ENCODE measurements at places on chromosomes 6 and 20.

DNA sequence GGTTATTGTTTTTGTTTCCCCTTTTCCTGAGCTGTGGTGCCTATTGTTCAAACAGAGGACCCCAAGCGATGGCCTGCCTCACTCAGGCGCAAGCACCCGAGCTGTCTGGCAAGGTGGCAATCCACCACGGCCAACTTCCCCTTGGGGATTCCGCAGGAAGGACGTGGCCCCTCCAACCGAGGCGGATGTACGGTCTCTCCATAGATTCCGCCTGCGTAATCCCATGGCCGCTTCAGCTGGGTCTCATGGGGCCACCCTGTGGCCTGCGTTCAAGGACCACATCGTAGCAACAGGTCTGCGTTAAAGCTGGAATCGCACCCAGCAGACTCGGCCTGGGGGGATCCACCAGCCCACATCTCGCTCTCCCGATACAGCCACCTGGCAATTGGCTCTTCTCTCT lies 79.9 kb downstream of the CEBPB start:
- no peak for DNase-seq

GRCh38 chr6:117555262-117555849 lies 47.0 kb downstream of the GOPC start:
- no peak for DNase-seq

GRCh38 chr6:33993653-33994471 lies 152.0 kb downstream of the GRM4 start:
- no peak for DNase-seq

DNA sequence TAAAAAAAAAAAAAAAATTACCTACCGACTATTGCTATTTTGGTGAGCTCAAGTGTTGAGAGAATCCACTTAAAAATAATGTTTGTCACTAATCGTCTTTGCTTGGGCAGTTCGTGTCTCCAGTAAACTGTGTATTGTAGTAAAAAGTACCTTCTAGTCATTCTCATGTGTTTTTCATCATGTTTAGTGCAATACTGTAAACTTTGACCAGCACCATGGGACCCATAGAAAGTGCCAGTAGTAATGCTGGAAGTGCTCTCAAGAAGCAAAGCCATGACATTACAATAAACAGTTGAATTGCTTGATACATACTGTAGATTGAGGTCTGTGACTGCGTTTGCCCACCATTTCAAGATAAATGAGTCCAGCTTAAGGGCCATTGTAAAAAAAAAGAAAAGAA lies 395.2 kb downstream of the BCKDHB start:
- DNase-seq, result no peak

DNA sequence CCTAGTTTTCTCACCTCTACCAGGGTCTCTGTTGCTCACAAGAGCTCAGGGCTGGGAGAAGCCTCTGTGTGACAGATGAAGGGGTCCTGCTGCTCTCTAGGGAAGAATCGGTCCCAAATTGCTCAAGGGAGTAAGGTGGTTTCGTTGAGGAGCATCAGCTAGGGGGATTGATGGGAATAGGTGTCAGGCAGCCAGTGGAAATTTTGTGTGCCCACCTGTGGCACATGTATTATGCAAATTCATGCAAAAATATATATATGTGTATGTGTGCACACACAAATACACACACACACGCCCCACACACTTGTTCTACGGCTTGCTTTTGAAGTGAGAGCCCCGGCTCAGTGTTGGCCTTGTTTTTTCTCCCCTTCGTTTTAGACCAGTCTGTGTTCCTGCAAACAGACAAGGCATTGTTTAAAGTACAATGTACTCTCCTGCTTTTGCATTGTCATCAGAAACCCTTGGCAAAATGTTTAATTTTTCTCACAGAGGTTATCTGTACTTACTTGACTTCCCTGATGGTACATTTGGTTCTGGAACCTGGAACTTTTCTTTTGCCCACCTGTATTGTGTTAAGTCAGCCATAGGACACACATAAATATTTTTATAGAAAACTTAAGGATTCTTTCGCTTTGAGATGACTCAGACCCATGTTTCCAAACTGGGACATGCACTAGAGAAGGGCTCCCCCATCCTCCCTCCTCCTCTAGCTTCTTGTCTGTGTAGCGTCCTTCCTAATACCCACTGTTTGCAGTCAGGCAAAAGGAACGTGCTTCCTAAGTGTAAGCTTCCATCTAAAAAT lies 26.7 kb downstream of the FOXO3 start:
- DNase-seq, result no peak

- no peak for DNase-seq
These were observed 178.0 kb downstream of the ATXN1 start for GRCh38 chr6:16583144-16583762.

DNA sequence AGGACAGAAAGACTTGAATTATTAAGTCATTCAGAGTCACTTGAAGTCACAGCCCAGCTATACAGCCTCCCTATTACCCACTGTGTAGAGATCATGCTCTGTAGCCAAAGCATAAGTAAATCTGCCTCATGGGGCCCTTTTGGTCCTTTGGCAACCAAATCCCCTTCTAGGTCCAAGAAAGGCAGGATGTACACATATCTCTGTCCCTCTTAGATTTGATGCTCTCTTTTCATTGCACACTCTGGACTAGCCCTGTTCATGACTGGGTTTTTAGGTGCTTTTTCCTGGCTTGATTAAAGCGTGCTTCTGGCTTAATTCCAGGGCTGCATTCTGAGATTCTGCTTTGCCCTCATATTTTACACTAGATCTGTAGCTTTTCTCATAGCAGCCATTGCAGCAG lies 296.8 kb downstream of the TENT5A start:
- no peak for DNase-seq

DNA sequence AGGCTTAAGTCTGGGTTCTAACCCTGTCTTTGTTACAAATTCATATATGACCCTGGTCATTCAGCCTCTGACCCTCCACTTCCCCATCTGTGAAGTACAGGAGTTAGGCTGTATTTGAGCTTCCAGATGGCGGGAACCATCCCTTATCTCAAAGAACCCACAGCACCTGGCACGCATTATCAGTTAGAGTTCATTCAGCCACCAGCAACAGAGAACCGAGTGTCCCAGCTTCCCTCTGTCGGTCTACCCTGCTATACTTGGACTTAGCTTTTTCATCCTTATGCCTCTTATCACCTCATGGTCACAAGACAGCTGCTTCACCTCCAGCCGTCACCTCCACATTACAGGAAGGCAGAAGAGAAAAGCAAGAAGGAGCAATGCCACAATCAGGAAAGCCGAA lies 147.8 kb downstream of the EYA2 start:
- DNase-seq, result no peak

GRCh38 chr6:11064836-11065235 lies 20.7 kb upstream of the ELOVL2 start:
- no peak for DNase-seq

DNA sequence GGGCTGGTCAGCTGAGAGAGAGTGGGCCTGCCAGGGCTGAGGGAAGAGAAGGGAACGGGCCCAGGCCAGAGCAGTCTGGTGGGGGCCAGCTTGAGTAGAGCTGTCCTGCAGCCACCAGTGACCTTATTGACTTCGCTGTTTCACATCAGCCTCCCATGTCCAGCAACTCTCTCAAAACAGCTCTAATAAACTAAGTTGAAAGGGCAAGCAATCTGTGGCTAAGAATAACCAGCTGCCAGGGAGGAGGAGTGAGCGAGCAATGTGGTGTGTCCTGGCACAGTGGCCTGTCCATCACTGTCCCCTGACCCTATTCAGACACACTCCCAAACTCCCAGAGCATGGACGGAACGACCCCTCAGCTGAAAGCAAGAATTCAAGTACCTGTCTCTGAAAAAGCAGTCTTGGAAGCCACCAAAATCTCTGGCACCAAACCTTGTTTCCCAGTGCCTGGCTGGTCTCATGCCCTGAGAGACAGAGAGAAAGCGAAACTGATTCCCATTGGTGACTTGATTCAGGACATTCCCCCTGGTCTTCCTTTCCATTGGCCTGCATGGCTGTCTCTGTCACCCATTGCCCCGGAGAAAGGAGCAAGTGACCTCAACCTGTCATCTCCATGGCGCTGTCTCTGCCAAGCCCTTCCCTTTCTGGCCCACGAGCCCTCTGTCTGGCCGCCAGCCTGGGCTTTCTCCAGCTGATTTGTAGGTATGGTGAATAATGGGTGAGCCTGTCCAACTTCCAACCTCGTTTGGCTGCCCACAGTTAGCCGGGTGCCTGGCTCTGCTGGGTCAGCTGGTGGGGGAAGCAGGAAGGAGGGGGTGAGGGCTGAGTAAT lies at the start of gene DDO:
TSS of gene DDO (minus strand) at position 490 of the 831 bp plus-strand sequence. CDS start 2,113 bp downstream, outside the sequence.
- peak; percentile 76 for DNase-seq

GRCh38 chr6:119347466-119348095 lies 2.0 kb downstream of the MAN1A1 start:
- peak; percentile 83 for DNase-seq

DNA sequence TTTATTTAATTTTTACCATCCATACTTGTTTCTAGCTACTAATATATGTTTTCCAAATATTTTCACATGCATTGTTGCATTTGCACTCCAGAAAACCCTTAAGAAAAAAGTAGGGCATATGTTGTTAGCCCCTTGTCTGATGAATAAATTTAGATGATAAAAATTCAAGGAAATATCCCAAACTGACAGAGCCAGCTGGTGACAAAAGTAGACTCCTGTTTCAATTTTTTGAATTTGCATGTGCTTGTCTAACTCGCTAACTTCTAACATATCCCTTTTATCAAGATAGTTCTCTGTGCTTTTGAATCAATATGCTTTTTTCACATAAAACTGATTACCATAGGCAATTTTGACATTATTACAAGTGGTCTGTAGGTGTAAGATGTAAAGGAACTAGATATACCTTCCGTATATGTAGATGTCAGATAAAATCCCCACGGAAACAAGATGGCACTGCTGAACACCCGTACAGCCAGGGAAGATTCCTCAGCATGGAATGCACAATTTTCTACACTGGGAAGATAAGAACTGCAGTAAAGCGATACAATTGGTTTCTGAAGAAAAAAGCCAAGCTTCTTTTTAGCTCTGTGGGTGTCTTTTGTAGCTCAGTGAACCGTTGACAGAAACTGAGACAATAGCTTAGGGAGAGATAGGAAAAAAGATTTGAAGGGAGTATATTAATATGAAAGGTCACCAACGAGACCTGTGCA lies 437.6 kb upstream of the RNF217 start:
- DNase-seq, result no peak

- no peak for DNase-seq
These were observed 135.1 kb upstream of the MYLIP start for GRCh38 chr6:15993716-15994228.

DNA sequence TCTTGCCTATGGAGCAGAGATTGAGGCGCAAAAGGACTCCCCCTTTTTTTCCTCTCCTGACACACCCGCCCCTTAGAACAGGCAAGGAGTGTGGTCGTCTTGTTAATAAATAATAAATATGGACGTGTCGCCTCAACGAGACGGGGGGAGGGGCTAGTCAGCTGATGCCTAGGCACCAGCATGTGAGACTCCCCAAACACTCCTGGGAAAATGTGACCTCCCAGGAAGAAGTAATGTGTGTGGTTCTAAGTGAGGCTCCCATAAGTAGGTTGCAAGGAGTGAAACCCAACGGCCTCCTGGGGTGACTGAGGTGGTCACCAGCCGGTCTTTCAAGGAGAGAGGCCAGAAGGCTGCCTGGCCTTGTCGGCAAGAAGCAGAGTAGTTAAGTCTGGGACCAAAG lies 1.1 kb upstream of the FAXC start:
- DNase-seq, result no peak

DNA sequence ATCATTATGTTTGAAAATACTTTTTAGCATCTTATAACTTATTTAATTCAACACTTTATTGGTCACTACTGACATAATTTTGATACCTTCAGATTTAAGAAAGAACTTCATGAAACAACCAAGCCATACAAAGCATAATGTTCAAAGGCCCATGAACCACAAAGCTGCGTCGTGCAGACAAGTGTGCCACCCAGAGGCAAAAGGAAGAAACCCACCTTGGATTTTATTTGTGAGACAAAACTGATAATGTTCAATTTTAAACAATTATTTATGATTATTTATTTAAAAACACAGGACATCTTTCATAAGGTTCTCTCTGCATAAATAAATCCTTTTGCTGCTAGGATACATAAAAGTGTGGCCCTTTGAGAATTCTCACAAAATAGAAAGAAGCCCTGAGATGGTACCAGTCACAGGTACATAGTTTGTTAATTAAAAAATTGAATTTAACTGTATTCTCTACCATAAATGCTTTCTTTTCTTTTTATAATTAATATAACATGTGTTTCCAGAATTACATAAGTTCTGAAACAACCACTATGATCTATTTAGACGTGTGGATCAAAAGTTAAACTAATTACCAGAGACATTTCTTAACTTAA lies 143.7 kb downstream of the RALGAPA2 start:
- peak; percentile 58 for DNase-seq

DNA sequence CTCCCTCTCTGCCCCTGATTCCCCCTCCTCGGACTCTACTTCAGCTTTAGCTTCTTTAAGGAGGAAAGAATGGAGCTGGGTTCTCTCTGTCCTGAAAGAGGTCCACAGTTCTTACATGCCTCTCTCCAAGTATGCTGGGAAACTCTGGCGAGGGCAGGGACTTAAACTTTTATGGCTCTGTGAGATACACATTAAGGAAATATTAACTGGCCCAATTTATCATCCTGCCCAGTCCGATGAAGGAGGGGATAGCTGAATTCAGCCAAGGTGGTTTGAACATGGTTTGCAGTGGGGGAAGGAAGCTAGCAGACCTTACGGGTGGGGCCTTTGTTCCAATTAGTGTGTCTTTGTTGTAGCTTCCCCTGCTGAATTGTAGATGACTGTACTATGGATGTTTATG lies 121.7 kb downstream of the EYA4 start:
- no peak for DNase-seq

GRCh38 chr6:140052736-140053729 lies 678.6 kb upstream of the CITED2 start:
- DNase-seq, result no peak

- DNase-seq, result no peak
These were observed 155.2 kb upstream of the KHDRBS2 start for GRCh38 chr6:62441182-62441581.

GRCh38 chr6:6918216-6918983 lies 189.4 kb upstream of the RREB1 start:
- DNase-seq, result no peak

DNA sequence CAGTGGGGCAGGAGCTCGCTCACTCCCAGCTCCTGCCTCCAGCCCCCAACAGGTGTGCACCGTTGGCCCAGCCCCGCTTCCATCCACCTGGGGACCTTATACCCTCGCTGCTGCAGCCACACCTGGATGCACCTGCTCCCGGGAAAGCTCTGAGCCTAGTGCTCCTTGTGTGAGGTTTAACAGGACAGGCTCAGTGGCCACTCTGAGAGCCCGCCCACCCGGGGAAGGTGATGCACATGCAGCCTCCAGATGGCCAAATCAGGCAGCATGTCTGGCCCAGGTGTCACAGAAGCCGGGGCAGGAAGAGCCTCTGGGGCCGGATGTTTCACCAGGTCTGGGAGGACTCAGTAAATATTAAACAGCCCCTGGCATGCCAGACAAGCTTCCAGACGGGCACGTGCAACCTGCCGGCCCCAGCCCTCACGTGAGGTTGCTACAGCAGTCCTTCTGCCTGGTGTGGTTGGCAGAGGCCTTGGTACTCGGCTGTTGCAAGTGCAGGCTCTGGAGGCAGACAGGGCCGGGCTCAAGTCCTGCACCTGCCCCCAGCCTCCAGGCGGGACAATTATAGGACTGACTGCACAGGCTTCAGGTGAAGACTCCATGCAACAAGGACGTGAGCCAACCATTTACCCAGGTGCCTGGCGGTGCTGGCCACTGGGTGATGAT lies 66.9 kb downstream of the RIPOR3 start:
- DNase-seq, result no peak

- DNase-seq, result no peak
These were observed 205.8 kb downstream of the ISM1 start for GRCh38 chr20:13426870-13427269.

- DNase-seq, result no peak
These were observed 74.8 kb downstream of the IYD start for GRCh38 chr6:150443621-150444020.

Measured in Peyer's patch (tissue), 4 donors.